ENCODE measurements at places on chromosomes 1 and 21.

DNA sequence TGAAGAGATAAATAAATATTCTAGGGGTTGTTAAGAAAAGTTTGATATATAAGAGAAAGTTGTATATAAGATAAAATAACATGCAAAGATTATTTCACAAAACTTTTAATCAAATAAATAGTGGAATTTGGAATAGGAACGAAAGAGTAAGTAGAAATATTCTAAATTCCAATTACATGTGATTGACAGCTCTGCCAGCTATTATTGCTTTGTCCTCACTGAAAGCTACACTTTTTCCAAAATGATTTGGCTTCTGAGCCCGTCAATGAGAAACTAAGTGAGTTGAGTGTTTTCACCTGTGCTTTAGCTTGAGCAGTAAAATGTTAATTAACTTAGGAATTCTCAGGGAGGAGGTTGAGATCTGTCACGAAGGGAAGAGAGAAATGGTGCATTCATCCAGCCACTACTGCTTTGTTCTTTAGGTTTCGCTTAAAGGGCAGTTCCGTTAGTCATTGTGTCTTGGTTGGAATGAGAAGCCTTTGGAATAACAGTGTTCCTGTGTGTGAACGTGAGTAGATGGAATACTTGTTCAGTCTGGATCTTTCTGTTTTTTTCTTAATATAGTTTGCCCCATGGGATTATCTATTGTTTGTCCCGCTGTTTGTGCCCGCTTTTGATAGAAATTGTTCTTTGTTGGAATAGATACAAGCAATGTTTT, 63.3 kb upstream of the CR1L start:
- no peak for DNase-seq

DNA sequence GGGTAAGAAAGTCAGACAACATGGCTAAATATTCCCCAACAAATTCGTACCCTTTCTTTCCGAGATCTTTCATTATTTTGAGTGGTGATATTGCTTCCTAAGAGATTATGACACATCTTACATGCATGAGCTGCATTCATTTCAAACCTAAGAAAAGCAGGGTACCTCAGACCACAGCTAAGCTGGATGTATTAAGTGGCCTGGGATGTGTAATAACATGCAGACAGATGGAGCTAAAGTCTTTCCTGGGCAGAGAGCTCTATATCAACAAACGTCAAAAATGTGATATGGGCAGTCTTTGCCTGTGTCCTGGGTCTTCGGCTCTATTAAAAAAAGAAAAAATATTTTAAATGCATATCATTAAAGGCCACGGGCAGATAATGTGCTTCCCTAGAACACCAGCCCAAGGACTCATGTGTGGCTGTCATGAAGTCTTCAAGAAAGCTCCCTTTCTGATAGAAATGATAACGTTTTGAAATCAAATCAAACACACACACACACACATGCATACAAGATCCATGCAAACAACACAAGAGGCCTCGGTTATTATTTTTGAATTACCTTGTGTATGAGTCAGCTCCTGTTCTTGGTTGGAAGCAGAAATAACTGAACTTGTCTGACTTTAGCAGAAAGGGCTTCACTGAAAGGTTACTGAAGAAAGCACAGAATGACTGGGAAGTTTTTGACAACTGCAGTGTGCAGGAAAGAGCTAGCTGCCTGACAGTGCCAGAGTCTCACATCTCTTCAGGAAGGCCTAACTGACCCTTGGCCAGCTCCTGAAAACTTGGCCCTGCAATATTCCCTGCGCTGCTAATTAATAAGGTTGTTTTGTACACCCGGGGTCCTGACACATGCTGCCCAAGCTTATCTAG, 231.2 kb downstream of the DSCAM start:
- DNase-seq = no peak

GRCh38 chr1:20355828-20356735, 65.4 kb downstream of the VWA5B1 start:
- DNase-seq = peak; percentile 56

- DNase-seq = no peak
These were observed 30.0 kb upstream of the SSX2IP start for GRCh38 chr1:84720221-84720780.

DNA sequence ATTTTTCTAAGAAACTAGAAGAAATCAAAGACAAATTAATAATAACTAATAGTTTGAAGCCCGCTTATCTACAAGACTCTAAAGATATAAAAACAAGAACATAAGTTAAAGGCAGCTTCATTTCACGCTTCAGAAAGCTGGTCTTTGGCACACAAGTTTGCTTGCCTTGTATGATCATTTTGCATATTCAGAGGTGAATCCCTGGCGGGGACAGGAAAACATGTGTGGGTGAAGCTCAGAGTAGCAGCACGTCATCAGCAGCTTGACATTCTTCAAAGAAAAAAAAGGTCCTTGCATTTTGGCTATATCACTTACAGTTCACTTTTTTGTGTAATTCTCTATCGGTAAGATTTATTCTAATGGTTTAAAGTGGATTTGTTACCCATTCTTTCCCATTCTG, 1911.8 kb downstream of the MRPL39 start:
- no peak for DNase-seq

GRCh38 chr1:19196331-19196730, 13.7 kb downstream of the UBR4 start:
- no peak for DNase-seq

DNA sequence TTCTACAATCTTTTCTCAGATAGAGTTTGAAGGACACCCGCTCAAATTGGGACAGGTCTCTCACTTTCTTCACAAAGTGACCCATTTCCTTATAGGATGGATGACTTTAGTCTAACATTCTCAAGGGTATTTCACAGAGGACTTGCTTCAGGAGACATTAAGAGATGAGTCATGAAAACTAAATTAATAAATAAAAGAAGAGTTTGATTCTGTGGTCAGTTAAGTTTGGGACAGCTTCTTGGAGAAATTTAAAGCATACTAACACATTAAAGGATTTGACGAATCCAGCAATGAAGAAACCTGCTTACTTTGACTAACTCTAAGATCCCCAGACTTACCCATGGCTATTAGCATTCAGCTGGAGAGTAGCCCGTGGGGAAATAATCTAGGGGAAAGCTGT, 95.6 kb upstream of the RAB3GAP2 start:
- no peak for DNase-seq

- peak; percentile 10 for DNase-seq
These were observed 852 bp upstream of the RAVER2 start for GRCh38 chr1:64743954-64744491.

DNA sequence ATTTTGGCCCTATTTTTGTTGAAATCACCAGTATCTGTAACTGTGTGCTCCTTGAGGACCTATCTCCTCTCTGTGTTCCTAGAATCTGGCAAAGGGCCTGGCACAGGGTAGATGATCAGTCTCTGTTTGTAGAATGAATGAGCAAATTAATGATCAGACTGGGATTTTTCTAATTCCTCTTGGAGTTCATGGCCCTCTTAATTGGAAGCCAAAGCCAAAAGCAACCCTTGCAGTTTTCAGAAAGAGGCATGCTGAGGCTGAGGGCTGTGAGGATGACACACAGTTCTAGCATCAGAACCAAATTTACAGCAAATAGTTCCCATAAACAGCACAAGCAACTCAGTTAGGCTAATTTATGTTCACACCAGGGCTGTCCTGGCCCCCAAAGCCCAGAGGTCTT, 111.1 kb upstream of the BEND5 start:
- DNase-seq = no peak

DNA sequence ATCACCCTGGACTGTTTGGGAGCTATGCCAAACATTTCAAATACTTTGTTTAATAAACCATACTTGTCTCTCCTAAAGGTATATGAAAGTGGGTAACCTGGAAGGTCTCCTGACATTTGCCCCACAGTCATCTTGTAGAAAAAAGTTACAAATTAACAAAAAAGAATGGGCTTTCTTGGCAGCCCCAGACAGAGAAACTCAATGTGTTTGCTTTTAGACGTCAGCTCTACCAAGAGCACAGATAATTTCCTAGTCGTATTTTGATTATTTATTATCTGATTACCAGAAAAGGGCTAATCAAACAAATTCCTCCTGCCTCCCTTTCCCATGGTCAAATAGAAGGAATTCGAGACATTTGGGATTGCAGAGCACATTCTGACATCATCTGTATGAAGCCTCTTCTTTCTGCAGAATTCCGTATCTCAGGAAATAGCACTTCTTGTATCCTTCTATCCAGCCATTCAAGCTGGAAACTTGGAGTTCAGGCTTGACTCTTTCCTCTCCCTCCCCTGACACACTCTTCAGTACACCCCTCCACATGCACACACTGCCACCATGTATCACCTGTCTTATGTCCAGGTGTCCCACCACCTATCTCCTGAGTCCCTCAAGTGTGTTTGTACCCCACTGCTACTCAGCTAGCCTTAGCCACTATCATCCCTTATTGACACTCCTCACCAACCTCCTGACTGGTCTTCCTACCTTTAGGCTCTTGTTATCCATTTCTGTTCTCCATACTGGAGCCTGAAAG, 42.8 kb upstream of the LEPR start:
- no peak for DNase-seq

GRCh38 chr1:33334081-33334552, 13.2 kb upstream of the A3GALT2 start:
- DNase-seq = no peak

GRCh38 chr1:117658676-117659075, 52.8 kb downstream of the TENT5C start:
- peak; percentile 74 for DNase-seq

- no peak for DNase-seq
These were observed 33.3 kb downstream of the YARS1 start for GRCh38 chr1:32783851-32784250.

DNA sequence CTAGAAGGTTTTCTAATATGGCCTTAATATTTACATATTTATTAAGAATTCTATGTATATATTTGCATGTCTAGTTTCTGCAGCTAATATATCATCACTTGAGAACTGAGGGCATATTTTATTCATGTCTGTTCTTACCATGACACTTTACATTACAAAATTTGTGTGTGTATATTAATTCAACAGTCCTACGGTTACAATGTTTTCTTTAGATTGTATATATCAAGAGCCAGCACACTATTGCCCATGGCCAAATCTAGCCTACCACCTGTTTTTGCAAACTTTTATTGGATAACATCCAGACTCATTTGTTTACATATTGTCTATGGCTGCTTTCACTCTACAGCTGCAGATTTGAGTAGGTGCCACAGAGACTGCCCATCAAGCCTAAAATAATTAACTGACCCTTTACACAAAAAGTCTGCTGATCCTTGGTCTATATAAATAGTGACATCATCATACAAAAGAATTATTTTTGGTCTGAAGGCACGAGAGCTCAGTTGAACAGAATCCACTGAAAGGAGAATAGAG, 577.4 kb upstream of the PBX1 start:
- DNase-seq = no peak

- no peak for DNase-seq
These were observed 210.3 kb upstream of the USP24 start for GRCh38 chr1:55425310-55425930.

GRCh38 chr1:226978432-226979114, 38.5 kb downstream of the COQ8A start:
- DNase-seq = no peak

GRCh38 chr1:54168206-54168965, 15.6 kb upstream of the CDCP2 start:
- no peak for DNase-seq

- no peak for DNase-seq
These were observed 95.3 kb upstream of the KIAA0040 start for GRCh38 chr1:175287849-175288248.

DNA sequence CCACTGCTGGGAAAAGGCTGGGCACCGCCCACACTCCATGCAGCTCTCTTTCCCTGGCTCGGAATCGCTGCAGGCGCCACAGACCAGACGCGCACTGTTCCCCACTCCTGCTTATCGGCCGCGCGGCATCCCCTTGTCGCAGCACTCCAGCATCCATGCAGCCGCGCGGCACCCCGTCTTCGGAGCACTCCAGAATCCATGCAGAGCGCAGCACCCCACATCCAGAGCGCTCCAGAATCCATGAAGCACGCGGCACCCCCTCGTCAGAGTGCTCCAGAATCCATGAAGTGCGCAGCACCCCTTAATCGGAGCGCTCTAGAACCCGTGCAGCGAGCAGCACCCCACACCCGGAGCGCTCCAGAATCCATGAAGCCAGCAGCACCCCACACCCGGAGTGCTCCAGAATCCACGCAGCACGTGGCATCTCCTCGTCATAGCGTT, 9.5 kb downstream of the TFF3 start:
- DNase-seq = no peak

DNA sequence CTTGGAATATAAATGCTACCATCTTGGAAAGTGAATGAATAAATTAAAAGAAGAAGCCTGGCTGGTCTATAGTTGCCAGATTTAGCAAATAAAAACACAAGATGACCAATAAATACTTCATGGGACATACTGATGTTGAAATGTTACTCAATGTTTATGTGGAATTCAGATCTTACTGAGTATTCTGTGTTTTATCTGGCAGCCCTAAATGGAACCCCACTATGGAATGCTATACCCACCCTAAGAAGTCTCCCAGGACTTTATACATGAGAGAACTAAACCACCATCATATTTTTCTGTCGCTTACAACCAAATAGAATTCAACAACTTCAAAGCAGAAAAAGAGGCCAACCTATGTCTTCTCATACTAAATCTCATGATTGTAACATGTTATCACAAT, 177.6 kb upstream of the HMCN1 start:
- no peak for DNase-seq

DNA sequence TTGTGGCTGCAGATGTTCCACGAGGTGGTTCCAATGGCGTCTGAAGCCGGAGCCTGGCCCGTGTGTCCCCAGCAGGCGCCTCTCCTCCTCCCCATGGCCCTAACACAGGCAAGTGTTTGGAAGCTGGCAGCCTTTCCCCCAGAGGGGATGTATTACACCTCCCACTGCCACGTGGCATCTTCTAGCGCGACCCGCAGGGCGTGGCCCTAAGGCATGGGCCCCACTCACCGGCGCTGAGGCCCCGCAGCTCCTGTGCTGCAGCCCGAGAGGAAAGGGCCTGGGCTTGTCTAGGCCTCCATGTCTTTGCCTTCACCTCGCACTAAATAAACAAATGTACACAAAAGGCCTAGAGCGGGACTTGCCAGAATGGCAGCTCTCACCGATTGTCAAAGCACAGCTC, 37.9 kb downstream of the SLC66A1 start:
- no peak for DNase-seq

- no peak for DNase-seq
These were observed 106.9 kb upstream of the SERBP1 start for GRCh38 chr1:67536957-67537666.

DNA sequence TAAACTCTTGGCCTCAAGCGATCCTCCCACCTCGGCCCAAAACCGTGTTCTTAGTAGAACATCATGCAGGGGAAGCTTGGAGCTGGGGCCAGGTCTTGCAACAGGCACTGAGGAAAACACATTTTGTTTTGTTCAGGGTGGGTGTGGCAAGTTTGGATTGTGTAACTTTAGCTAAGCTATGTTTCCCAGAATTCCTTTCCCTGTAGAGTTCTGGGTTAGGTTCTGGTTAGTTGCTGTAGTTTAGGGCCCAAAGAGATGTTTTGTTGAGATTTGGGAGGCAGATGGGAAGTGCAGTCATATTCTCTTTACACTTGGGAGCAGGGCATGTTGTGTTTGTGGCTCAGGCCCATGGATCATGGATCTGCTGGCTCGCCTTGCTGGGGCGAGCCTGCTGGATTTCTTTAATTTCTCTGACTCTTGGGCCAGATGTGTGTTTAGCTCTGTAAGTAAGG, 24.0 kb downstream of the PLA2G5 start:
- no peak for DNase-seq
